ENCODE measurements at places on chromosomes 16 and 17.

GRCh38 chr16:22008215-22009059, 526 bp downstream of the MOSMO start:
- peak; percentile 13 for DNase-seq

GRCh38 chr16:86376837-86377236, 133.5 kb upstream of the FOXF1 start:
- no peak for DNase-seq

GRCh38 chr16:74862743-74863244, 88.2 kb upstream of the FA2H start:
- DNase-seq = no peak

DNA sequence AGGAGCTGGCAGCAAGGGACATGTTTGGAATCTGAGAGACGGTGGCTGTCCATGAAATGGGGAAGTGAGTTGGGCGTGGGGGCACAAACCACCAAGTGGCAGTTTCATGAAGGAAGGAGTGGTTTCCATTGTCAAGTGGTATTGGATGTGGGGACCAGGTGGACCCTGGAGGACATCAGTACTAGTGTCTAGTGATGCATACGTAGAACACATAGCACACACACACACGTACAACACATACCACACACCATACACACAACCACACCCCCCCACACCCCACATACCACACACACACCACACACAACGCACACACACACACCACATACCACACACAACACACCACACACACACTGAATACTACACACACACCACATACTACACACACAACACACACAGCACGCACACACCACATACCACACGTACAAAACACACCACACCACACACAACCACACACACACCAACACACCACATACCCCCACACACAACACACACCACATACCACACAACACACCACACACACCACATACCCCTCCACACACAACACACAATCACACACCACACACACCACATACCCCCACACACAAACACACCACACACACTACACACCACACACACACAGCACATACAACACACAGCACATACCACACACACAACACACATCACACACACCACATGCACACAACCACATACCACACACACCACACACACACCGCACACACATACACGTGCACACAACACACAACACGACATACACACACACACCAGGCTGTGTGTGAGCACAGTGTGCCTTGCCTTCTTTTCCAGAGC, 41.1 kb upstream of the GSE1 start:
- no peak for DNase-seq

DNA sequence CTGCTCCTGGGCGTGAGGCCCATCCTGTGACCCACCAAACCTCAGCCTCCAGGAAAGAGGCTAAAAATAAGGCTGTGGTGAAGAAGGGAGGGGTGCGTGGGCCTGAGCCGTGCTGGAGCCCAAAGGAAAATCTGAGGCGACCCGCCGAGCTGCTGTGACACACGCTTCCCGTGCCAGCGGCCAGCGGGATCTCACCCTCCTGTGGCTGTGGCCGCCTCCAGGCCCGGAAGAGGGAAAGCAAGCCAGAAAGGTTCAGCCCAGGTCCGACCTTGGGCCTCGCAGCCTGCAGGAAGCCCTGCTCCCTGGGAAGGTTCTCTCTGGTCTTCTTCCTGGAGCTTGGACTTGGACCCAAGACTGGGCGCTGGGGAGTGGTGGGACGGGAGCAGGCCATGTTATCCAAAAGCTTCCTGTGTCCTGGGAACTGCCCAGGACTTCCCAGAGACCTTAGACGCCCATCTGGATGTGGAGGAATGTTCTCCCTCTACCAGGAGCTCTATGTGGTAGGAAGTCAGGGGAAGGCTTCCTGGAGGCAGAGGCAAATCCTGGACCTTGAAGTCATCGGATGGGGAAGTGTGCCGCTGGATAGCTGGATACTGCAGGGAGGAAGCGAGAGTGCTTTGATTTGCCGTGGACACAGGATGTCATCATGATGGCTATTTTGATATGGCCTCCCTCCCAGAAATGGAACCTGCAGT, 11.4 kb downstream of the SPNS2 start:
- no peak for DNase-seq

GRCh38 chr17:57811638-57812280, 38.1 kb downstream of the MRPS23 start:
- DNase-seq = no peak

DNA sequence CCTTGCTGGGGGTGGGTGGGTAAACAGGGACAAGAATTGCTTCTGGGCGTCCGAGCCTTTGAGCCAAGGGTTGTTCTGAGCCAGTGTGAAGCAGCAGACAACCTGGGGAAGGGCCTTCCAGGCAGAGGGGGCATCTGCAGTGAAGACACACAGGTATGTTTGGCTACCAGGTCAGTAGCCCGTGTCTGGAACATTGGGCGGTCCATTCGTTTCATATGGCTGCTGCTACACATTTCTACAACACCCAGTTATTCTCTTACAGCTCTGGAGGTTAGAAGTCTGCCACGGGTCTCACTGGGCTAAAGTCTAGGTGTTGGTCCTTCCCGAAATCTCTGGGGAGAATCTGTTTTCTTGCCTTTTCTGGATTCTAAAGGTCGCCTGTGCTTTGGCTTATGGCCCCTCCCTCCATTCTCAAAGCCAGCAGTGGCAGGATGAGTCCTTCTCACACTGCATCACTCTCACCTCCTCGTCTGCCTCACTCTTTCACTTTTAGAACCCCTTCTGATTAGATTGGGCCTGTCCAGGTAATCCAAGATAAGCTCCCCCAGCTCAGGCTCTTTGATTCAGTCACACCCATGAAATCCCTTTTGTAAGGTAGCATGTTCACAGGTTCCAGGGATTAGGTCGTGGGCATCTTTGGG, 136.1 kb downstream of the CLEC16A start:
- no peak for DNase-seq

GRCh38 chr16:88785106-88785924, at the start of gene PIEZO1:
Gene PIEZO1, minus strand, starts transcription at chr16:88785220. Its CDS starts 256 bp downstream, at chr16:88784964.
- DNase-seq = peak; percentile 80

- no peak for DNase-seq
Observed at GRCh38 chr16:30173054-30173453, 10.3 kb upstream of the CORO1A start.

- DNase-seq = no peak
Observed at GRCh38 chr17:3007651-3008121, 55.7 kb downstream of the OR1D5 start.

GRCh38 chr16:50539053-50539695, 9.0 kb upstream of the NKD1 start:
- DNase-seq = no peak

GRCh38 chr17:58275417-58275816, 5.3 kb downstream of the MPO start:
- no peak for DNase-seq

DNA sequence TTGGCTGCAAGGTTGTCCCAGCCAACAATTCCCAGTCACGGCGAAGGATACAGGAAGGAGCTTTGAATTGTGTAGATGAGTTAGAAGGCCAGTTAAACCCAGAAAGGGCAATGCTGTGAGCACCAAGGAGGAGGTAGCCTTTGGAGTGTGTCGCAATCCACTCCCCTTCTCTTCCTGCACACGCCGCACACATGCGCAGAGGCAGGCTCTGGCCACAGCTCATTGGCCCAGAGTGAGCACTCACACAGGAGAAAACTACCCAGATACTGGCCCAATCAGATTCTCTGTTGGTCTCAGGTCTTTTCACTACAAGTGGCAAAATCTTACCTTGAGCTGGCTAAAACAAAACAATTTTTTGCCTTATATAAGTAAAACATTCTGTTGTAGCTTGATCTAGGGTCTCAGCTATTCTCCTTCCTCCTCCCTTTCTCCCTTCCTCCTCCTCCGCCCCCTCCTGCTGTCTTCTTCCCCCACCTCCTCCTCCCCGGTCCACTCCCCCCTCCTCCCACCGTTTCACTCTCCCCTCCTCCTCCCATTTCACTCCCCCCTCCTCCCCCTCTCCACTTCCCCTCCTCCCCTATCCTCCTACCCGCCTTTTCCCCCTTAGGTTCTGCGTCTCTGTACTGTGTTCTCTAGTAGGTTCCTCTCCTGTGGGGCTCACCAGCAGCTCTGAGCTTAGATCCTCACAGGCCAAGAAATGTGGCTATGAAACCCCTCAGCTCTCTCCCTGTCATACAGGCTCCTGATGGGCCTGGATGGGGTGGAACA, 344.9 kb downstream of the CPPED1 start:
- peak; percentile 28 for DNase-seq

GRCh38 chr17:10352893-10353292, 19.9 kb downstream of the MYH13 start:
- no peak for DNase-seq

- DNase-seq = no peak
Observed at GRCh38 chr16:67942510-67943255, 1.2 kb downstream of the LCAT start.

GRCh38 chr17:38704606-38705522, at the start of gene MLLT6:
Gene MLLT6, plus strand, starts transcription at chr17:38705273. Its CDS starts 360 bp downstream, at chr17:38705633.
- peak; percentile 92 for DNase-seq

DNA sequence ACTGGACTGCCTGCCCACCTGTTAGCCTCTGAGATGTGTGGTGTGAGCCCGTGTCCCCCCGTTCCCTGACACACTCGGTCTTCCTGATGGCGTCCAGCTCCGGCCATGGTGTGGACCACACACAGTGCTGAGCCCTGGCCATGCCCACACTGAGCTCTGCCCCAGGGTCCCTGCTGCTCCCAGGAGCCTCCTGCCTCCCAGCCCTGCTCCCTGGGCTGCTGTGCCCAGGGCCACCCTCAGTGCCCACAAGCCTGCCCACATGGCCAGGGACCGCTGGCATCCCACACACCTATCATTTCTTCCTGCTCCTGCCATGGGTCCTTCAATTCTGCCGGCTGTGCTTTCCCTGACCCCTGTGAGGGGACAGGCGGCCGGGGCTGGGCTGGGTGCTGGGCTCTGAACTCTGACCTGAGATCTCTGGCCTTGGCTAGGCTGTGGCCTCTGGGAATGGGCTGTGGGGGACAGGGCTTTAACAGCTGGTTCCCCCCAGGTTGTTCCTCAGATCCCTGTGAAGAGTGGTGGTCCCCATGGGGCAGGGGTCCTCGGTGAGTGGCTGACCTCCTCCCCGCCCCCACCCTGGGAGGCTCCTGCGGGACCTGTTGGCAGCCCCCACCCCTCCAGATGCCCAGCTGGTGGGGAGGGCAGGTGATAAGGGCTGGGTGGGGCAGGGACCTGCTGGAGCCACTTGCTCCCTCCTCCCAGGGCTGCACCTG, 4.0 kb downstream of the CEMP1 start:
- DNase-seq = no peak

GRCh38 chr16:28580726-28581315, 16.0 kb downstream of the SULT1A2 start:
- DNase-seq = no peak

DNA sequence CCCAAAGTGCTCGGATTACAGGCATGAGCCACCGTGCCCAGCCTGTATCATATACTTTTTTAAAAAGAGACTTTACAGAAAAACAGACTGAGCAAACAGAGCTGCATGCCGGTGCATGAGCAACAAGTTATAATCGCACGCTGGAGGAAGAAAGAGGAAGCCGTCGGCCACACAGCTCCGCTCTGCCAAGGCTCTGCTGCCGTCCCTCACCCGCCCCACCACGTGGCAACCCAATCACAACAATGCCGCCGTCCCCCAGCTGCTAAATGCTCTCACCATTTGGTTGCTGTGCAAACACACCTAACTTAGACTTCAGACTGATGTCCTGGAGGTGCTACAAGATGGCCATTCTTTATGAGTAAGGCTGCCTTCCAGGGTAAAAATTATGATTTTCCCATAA, 83.5 kb downstream of the ADCY9 start:
- DNase-seq = no peak

- no peak for DNase-seq
Observed at GRCh38 chr17:28345419-28346198, 10.0 kb downstream of the TNFAIP1 start.

GRCh38 chr17:67020293-67020766, 24.0 kb upstream of the CACNG1 start:
- DNase-seq = no peak

DNA sequence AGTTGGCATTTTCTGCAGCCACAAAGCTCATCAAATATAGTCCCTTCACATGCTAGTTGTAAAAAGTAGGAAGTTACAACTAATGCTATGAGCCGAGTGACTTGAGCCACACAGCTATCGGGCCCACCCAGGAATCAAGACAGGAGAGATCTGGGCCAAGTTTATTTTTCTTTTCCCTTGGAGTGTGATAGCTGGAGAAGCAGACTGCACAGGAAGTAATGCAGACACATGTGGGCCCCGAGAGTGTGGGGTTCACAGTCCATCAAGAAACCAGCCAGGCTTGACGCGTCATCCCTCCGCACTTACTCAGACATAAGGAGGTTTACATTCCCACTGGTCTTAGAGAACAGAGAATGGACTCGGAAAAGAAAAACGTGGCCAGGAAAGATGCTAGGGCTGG, 403.1 kb upstream of the CDH11 start:
- DNase-seq = no peak

DNA sequence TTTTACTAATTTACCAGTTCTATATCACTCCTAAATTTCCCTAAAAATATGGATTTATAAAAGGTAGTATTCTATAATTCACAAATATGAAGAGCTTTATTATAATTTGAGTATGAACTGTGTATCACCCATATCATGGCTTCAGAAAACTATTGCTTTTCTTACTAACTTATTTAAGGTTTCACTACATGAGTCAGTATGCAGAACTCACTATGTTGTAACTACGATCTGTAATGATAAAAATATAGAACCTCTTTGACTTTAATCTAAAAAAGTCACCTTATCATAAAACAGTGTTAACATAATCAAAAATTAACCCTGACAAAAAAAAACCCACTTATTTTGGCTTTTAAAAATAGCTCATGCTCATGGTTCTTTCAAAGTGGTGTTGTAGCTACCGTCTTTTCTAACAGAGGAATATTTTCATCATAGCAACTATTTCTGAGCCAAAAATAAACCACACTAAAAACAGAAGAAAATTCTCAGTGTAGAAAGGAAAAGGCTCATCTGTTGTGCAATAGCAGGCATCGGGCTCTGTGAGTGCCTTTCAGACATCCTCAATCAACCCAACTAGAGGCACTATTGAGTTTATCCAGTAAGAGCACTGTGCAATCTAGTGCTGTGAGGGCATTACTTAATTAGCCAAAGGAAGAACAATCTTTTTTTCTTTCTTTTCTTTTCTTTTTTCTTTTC, 42.1 kb downstream of the ITGAM start:
- no peak for DNase-seq

GRCh38 chr17:42857389-42857788, 6.4 kb downstream of the AOC3 start:
- no peak for DNase-seq

Data from stimulated activated CD4-positive, alpha-beta T cell treated with anti-CD3 and anti-CD28 coated beads, Interleukin-4, amount 100 ng/mL, for 4 hours (primary cell).